ENCODE measurements at places on chromosomes 5 and 9.
A peak's percentile ranks its signal among the peaks of the same experiment; 100 is the strongest.

DNA sequence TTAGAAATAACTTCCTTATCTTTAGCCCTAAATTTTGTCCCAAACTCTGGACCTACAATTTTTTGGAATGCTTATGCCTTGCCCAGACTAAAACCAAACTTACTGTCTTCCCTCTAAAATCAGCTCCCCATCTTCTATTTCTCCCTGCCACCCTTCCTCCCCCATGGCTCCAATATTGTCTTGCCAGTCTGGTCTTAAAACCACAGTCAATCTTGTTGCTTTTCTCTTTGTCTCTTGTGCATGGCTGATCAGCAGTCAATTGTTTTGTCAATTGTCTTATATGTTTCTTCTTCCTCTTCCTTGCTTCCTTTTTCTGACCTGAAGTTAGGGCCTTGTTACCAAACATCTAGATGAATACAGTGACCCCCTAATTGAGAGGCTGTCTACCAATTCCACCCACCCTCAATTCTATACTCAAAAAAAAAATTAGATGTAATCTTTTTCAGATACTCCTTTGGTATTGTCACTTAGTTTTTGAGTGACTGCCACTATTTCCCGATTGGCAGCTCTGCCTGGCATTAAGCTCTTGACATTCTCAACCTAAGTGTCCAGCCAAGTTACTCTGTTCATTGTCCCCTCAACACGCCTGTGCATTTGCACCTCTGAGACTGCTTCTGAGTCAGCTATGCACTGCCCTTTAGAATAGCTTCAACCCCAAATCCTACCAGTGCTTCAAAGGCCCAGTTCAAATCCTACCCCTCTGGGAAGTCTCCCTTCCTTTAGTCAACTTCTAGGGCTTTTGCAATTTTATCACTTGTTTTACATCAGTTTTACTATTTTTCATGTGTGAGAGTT lies 2.5 kb downstream of the PDCD1LG2 start:
- no peak for ATAC-seq

DNA sequence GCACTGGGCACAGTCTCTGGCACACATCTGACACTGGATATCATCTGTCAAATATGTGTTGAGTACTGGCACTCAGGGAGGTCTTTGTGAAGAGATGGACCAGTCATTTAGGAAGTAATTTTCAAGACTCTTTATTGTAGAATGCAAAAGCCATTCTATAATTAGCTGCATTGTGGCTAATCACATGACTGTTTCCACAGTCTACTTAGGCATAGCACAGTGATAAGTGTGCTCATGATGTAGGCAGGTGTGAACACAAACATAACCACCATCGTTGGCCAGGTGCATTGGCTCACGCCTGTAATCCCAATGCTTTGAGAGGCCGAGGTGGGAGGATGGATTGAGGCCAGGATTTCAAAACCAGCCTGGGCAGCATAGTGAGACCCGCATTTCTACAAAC lies 62.2 kb downstream of the CFAP77 start:
- ATAC-seq: no peak

DNA sequence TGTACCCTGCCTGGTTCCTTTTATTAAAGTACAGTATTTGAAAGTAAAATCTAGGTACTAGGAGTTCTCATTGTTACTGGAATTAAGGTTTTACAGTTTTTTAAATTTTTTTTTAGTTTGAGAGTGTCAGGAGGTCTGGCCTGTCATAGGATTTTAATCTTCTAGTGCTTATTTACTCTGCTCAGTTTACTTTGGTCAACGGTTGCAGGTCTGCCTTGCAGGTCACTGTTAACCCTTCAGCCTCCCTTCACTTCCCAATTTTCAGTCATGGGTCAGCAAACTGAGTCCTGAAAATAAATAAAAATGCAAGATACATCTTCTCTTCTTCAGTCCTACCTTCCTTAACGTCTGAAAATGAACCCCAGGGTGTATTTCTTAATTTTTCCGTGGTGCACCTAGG lies 18.8 kb upstream of the PTBP3 start:
- no peak for ATAC-seq

DNA sequence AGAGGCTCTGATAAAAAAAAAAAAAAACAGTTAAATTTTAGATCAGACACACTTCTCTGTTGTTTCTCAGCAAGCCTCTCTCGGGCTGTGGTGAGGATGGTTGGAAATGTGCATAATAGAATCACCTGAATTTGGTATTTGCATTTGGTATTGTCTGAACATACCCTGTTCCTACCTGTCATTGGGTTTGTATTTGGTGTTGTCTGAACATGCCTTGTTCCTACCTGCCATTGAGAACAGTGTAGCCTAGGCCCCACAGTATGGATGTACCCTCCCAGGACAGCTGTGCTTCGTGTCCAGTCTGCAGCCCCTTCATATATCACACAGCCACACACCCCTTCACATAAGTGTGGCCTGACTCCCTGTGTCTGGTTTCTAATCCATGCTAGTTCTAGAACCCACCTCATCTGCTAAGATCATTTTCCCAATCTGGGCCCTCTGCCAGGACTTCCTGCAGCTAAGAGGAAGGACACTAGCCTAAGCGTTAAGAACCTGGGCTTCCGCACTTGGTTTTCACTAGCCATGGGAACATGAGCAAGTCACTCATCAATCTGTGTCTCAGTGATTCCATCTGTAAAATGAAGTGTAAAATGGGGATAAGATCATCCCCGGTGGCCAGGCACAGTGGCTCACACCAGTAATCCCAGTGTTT lies 49.2 kb downstream of the ITGA2 start:
- no peak for ATAC-seq

DNA sequence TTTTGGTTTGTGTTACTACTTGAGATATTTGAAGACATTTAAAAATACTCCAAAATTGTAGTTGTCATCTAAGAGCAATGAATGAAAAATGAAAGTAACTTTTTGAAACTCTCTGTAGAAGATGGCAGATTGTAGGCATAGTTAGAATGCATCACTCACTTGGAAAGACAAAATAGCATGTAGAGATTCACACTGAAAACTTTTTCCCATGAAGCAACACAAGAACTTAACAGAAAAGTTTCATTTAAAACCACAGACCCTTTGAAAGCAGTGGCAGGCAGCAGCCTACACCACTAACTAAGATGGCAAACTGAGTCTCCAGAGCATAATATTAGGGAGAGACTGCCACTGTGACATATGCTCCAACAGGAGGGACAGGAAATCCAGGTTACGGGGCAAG lies 18.9 kb upstream of the FAM174A start:
- no peak for ATAC-seq

DNA sequence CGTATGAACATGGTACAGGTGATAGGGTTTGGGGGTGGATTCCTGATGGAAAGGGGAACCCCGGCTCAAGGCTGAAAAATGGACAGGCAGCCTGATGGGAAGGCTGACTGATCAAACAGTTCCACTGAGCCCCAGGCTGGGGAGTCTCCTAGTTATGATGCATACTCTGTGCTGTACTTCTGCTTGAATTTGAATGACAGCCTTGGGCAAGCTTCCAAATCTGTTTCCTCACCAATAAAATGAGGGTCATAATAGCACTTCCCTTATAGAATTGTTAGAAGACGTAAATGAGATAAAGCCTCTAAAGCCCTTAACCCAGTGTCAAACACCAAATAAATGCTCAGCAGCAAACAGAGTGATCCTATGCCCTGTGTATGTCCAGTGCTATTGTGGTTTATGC lies 478.5 kb upstream of the DMAC1 start:
- ATAC-seq: no peak

- ATAC-seq: no peak
Observed at GRCh38 chr5:61974680-61975079, 331.3 kb upstream of the KIF2A start.

DNA sequence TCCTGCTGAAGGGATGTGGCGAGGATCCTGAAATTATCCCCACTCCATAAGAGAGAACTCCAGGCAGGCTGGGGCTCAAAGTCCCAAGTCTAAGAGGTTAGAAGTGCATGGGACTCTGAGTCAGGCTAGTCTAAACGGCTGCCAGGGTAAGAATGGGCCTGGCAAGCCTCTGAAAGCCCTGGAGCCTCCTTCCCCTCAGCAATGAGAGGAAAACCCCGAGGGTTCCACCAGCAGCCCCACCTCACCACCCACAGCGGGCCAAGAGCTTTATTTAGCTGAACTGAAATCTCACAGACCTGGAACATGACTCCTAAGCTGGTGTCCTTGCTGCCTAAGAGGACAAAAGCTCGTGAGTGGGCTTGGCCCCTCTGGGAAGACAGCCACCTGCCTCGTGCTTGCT lies 135.5 kb downstream of the SEC61B start:
- no peak for ATAC-seq

DNA sequence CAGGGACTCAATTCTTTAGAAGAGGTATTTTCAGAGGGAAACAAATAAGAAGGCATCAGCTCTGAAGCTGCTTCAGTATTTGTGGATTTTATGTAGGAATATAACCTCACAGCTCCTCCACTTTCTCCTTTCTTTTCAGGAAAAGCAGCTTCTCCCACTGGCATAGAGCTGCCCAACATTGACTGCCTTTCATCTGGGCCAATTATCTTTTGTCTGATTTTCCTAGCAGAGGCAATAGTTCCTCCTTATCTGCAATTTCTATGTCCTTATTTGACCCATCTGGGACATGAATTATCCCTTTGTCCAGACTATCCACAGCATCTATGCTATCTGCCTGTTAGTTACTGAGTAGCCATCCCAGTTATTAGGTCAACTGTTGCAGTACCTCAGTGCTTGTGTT lies 1671.2 kb upstream of the ACO1 start:
- ATAC-seq: peak; percentile 50

DNA sequence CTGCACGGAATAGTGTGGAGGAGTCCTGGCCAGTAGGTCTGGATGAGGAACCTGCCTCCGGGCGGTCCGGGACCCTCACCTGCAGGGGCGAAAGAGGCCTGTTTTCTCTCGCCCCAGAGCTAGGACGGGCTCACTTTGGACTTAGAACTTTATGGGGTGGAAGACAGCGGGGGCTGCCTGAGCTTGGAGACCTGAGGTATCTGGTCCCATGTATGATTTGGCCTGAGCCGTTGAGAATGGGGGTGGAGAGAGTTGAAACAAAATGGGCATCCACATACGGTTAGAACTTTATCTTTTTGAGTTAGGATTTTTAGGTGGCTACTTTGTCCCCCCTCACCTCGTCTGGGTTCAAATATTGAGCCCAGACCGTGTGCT lies 681 bp upstream of the ETF1 start:
- ATAC-seq: peak; percentile 81

- ATAC-seq: no peak
Observed at GRCh38 chr5:32536246-32536645, 49.1 kb upstream of the SUB1 start.

DNA sequence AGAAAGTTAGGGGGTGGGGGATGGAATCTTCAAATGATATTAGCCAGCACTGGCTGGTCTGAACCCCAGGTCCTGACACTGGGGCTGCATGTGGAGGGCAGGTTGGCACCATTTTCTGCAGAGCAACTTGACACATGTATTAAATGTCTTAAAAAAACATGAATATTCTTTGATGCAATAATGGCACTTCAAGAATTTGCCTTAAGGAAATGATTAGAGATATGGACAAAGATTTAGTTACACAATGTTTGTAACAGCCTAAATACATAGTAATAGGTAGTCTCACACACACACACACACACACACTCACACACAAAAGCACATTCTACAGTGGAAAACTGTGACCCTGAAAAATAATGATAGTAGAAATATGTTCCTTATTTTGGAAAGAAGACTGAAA lies 3.6 kb downstream of the SVEP1 start:
- ATAC-seq: no peak

GRCh38 chr5:61334868-61335615 lies 3.0 kb downstream of the ZSWIM6 start:
- no peak for ATAC-seq

DNA sequence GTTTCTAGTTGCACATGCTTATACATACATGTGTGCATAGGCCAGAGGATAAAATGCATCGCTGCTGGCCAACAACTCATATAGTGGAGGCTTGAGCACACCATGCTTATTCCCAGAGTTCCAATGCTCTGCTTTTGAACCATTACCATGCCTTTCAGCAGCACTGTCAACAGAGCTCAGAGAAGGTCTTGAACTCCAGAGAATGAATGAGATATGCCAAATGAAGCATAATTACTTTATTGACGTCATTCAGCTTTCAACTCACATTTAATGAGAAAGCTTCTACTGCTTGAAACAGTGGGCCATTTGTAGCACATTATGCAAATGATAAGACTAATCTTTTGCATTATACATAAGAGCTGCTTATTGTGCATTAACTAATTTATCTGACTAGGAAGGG lies 765.3 kb upstream of the GRAMD2B start:
- no peak for ATAC-seq

DNA sequence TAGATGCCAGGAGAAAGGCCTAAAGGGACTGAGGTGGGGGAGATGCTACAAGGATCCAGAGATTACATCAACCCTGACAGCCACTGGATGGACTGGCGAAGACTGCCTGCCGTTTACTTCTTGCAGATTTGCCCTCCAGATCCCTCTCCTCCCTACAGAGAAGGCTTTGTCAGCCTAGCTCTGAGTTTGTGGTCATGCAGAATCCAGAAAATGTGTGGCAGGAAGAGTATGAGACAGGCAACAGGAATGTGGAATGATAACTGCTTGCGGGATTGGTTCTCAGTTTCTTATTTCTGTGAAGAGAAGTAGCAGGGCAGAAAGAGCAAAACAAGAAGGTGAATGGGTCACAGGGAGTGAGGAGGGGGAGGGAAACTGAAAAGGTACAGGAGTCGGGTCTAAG lies 129.6 kb downstream of the TLE1 start:
- peak; percentile 89 for ATAC-seq

- no peak for ATAC-seq
Observed at GRCh38 chr9:108838017-108838416, 17.8 kb downstream of the ACTL7B start.

- ATAC-seq: peak; percentile 56
Observed at GRCh38 chr5:73596705-73597328, 29.2 kb upstream of the ARHGEF28 start.

GRCh38 chr9:110207071-110207641 lies 803 bp downstream of the C9orf152 start:
- no peak for ATAC-seq

DNA sequence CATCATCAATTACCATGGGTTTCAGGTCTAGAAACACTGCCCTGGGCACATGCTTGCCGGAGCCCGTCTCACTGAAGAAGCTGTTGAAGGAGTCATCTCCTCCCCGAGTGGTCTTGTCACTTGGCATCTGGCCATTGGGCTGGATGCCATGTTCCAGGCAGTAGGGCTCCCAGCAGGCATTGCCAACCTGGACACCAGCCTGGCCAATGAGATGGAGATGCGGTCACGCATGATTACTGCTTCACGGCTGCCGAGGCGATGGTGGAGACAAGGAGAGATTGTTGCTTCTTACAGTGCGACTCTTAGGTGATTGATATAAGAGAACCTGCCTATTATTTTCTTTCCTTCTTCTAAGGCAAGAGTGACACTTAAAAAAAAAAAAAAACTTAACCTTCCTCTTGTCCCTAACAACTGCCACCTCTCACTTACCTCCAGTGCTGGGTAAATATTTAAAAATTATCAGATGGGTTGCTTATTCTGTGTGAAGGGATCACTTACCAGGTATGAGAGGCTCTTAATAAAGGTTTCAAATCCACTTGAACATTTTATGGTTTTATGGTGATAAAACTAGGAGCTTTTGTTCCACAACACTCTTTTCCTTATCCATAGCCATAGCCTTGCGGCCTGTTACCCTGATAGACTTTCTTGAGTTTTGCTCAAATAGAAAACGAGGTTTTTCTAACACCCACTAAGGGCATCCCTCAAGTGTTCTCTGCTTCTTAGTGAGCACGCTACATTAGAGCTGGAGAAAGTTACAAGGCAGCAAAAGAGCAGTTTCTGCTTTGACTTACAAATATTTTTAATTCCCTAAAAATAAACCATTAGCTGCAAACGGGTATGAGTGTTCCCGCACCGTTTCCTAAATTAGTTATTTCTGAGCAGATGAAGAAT lies 41.2 kb downstream of the NIM1K start:
- no peak for ATAC-seq

GRCh38 chr5:56658972-56659371 lies 156.4 kb upstream of the MAP3K1 start:
- ATAC-seq: no peak
